Central memory CD4-positive, alpha-beta T cell (primary cell): ENCODE measurements at places on chromosomes 5 and 9.
A peak's percentile ranks its signal among the peaks of the same experiment; 100 is the strongest.

- no peak for DNase-seq
Observed at GRCh38 chr9:74951107-74951720, 1.5 kb downstream of the C9orf40 start.

DNA sequence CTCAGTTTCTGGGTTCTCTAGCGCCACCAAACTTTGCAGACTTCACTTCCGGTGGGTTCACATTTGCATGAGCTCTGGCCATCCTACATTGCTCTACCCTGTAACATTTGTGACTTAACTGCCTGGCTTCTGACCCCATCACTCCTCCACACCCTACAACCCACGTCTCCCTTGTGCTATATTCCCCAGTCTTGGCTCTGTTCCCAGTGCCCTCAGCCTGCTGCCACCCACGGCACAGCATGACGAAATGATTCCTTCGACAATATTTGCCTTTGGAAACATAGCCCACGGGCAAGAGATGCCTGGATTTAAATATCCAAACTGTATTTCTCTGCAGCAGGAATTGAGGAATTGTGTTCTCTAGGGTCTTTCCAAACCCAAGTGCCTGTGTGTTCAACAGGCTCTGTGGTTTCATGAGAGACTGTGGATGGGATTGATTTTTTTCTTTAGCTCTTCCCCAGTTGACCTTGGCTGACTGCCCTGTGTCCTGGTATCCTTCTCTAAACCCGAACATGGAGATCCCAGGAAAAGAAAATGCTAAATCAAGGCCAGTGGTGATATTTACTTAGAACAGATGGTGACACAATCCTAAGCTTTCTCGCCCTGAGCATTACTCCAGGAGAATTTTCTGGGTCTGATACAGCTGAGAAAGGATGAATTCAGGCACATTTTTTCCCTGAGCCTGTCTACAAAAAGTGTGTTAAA, 44.4 kb upstream of the GRIA1 start:
- no peak for DNase-seq

- DNase-seq, result no peak
Observed at GRCh38 chr9:504921-505740, 290.5 kb downstream of the DOCK8 start.

GRCh38 chr5:40754381-40755092, 1.2 kb downstream of the TTC33 start:
- peak; percentile 62 for DNase-seq

- no peak for DNase-seq
Observed at GRCh38 chr9:76198336-76198735, 195.9 kb downstream of the RFK start.

- DNase-seq, result no peak
Observed at GRCh38 chr9:13279284-13280141, at the start of gene MPDZ. Gene MPDZ (minus strand): TSS chr9:13279692. CDS start chr9:13250315, 29,377 bp downstream.

- no peak for DNase-seq
Observed at GRCh38 chr5:153350175-153350883, 140.1 kb upstream of the GRIA1 start.

DNA sequence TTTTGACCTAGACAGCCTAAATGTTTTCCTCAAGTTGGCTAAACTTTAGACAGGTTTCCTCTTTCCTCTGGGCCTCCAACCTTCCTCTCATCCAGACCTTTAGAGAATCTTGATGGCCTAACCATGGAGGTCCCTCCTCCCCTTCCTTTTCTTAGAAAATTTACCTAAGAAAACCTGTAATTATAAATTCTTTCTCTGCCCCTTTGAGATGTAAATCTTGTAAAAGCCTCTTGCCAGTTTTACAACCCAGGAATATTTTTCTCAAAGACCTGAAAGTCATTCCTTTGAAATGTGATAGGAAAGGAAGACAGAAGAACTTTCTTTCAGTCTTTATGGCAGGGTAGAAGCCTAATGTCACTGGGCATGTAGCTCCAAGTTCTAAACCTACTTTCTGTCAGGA, 1752.6 kb upstream of the C9orf72 start:
- DNase-seq, result no peak

DNA sequence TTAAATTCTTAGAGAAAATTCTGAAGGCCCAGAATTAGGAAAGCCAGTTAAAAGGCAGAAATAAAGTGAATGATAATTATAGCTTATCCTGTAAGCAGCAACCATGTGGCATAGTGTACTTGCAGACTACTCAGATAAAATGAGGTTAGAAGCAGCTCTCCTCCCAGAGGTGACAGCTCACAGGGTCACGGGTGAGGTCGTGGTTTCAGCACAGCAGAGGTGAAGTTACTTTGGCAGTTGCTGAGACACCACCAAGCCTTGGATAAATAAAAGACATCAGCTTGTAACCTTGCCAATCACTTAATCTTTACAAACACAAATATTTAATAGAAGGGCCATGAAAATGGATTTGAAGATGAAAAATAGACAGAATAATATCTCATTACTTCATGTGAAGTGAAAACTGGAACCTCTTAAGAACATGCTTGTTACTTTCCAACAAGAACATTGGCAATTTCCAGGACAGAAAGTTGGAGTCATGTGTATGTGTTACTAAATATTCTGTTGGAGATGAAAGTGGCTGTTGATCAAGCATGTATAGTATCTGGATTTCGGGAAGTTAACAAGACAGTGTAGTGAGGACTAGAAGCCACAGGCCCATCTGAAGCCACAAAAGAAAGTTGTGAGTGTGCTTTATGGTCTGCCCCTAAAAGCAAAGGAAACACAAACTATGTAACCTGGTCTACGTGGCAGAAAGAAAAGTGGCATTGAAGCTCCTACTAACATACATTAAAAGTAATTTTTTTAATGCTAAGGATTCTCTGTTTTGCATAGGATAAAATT, 134.4 kb downstream of the ERCC6L2 start:
- peak; percentile 56 for DNase-seq

DNA sequence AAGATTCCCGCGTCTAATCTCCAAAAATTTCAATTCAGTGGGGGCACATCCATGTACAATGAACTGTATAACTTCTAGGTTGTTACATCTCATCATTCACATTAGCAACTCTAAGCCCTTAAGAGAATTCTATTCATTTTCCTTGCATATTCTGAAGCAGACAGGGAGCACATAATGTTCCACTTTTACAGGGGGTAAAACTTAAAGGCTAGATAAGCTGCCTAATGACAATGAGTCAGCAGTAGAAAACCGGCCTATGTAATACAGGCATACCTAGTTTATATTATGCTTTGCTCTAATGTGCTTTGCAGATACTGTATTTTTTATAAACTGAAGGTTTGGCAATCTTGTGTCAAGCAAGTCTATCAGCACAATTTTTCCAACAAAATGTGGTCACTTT, 40.4 kb downstream of the PTAR1 start:
- no peak for DNase-seq

- DNase-seq, result no peak
Observed at GRCh38 chr5:74126294-74126693, 500.3 kb downstream of the ARHGEF28 start.

DNA sequence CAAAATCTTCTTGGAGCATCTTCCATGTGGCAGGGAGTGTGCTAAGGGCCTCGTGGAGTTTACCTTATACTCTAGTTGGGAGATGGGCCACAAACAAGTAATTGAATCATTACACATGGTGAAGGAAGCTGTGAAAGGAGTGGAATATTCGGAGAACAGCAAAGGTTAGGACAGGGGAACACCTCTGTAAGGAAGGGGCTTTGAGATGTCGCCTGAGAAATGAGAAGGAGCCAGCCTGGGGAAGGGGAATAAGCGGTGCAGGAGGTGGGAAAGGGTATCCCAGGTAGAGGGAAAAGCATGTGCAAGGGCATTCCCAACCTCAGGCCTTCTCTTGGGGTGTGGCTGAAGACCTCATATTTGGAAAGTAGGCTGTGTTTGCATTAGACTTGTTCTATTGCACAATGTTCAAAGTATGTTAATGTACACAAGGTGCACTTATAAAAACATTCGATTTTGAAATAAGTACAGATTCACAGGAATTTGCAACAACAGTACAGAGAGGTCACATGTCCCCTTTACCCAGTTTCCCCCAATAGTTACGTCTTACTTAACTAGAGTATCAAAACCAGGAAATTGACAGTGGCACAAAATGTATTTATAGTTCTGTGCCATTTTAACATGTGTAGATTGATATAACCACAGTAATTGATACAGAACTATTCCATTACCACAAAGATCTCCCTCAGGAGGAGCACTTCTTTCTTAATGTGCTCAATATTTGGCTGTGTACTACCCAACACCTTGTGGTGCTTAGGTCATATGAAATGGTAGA, 2.4 kb upstream of the STOM start:
- DNase-seq, result no peak

- DNase-seq, result no peak
Observed at GRCh38 chr9:128148509-128149000, 698 bp upstream of the LCN2 start.

- DNase-seq, result no peak
Observed at GRCh38 chr9:89750117-89750791, 145.4 kb downstream of the GADD45G start.

GRCh38 chr9:124291801-124292396, 34.1 kb downstream of the NEK6 start:
- DNase-seq, result no peak

- no peak for DNase-seq
Observed at GRCh38 chr9:109880276-109881169, 100.5 kb downstream of the PALM2AKAP2 start.

DNA sequence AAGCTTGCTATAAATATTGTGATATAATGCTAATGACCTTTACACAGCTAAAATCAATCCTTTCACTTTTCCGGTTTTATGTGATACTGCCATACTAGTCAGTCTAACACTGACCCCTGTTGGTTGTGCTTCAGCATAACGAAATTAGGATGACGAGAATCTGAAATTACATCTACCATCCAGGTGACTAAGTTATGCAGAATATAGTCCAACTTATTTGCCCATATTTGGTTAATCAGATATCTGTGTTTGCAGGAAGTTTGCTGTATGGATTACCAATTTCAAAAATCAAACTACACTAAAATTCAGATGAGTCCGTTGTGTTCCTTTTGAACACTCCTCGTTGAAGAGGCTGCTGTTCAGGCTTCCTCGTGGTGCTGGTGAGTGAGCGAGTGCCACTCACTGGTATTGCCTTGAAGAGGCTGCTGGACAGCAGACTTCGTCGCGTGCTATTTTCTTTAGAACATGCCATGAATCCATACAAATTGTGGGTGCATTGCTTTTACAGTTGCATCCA, 32.5 kb downstream of the TENT4A start:
- peak; percentile 48 for DNase-seq

- no peak for DNase-seq
Observed at GRCh38 chr9:79912318-79913070, 340.7 kb downstream of the TLE4 start.

DNA sequence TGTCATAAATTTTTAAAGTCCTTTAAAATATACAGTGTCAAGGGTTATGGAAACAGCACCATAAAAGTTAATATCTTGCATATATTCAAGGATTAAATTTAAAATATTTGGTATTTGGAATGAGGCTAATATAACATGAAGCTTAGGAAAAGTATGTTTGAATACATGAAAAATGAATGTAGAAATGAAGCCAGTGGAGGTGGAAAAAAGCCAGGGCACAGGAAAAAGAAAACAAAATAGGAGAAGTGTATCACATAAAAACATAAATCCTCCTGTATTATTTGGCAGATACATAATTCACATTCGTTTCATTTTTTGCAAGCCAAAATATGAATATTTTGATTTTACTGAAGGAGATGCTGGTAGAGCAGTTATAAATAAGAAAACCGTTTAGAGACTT, 587.0 kb upstream of the ZNF608 start:
- DNase-seq, result no peak

DNA sequence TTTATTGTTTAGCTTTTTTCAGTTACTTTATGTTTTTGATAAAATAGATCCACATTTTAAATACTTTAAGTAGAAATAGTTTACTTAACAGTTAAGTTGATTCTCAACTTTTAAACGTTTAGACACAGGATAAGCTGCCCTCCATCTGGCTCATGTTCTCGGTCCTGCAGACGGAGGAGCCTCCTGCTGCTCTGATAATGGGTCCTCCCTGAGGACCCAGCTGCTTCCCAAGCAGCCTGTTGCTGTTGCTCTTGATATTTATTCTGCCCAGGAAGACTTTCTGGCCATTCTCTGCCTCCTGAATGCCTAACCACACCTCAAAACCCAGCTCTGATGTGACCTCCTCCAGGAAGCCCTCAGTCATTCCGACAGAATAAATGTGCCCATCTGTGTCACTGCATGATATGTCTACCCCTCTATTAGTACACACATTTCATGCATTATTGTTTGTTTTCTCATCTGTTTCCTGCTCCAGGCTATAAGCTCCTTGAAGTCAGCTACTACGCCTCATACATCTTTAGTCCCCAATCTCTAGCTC, 267.2 kb upstream of the MSX2 start:
- DNase-seq, result no peak

- DNase-seq, result no peak
Observed at GRCh38 chr9:134781591-134782302, 98.9 kb upstream of the FCN2 start.

DNA sequence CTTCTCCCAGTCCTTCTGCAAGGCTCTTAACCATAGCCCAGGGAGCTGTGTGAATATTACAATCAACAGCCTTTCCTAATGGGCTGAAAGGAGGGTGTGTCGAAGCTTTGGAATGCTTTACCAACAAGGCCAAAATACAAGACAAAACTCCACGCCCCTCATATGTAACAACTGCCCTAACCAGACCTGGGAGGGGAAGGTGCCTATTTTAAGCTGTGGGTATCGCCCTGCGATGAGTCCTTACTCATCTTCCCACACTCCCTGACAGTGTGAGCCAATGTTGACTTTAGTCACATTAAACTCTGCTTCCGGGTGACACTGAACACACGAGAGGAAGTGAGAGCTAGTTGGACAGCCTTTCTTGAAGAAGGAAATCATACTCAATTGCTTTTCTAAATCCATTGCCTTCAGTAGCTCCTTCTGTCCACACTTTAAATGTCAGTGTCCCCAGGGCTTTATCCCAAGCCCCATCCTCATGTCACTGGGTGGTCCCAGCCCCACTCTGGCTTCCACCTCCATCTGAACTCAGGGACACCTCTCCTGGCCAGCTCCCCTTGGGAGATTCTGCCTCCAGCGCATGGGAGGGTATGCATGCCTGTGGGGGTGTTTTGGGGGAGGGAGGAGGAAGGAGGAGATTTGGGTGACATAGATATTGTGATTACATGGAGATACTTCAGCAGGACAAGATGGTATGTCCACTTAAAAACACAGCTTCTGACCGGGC, 6.5 kb upstream of the TBC1D9B start:
- DNase-seq, result no peak

- no peak for DNase-seq
Observed at GRCh38 chr5:117235786-117236185, 661.2 kb upstream of the SEMA6A start.
